ENCODE measurements at places on chromosomes 1 and 21.

- DNase-seq: no peak
These were observed 20.6 kb upstream of the KCNJ15 start for GRCh38 chr21:38236232-38236631.

GRCh38 chr1:194062962-194063361 lies 876.5 kb upstream of the B3GALT2 start:
- no peak for DNase-seq

GRCh38 chr1:232648316-232648715 lies 18.4 kb upstream of the SIPA1L2 start:
- DNase-seq: no peak

GRCh38 chr1:6859415-6860343 lies 74.4 kb downstream of the CAMTA1 start:
- no peak for DNase-seq

- DNase-seq: peak; percentile 14
These were observed 3.3 kb upstream of the CCDC28B start for GRCh38 chr1:32197074-32197473.

DNA sequence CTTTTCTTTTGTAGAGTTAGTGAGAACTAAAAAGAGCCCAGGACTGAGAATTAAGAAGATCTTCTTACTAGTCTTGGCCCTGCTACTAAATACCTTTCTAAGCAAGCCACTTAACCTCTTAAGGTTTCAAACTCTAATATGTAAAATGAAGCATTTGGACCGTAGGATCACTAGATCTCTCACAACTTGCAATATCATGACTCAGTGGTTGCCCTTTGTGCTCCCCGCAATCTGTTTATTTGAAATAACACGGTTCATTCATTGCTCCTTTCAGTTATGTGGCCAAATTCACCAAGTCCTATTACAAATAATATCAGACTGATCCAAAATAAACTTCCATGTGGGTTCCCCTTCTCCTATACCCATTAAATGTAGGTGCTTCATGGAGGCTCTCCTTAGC lies 10.8 kb downstream of the PALMD start:
- no peak for DNase-seq

DNA sequence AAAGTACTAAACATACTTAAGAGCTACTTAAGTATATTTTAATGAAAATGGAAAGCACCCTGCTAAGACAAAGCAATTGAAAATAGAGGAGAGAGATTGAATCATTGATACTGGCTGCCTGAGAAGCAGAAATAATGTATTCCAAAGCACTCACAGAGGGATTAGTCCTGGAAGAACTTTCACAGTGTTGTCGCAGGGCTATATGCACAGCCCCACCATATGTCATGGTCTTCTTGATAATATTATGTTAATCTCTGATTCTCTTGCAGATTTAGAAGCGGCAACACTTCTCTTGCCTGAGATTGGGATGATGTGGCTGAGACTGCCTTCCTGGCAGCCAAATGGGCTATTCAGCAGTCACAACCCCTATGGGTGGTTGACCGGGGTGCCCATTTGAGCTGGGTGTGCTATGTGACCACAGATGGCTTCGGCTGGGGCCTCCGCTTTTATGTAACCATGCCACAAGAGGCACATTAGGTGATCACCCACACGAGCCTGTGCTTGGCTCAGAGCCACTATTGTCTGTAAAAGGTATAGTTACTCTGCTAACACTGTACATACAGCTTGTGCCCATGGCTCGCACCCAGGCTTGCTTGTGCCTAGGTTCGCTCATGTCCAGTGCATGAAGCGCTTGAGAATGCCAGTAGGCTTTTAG lies 152.2 kb upstream of the SGIP1 start:
- no peak for DNase-seq

DNA sequence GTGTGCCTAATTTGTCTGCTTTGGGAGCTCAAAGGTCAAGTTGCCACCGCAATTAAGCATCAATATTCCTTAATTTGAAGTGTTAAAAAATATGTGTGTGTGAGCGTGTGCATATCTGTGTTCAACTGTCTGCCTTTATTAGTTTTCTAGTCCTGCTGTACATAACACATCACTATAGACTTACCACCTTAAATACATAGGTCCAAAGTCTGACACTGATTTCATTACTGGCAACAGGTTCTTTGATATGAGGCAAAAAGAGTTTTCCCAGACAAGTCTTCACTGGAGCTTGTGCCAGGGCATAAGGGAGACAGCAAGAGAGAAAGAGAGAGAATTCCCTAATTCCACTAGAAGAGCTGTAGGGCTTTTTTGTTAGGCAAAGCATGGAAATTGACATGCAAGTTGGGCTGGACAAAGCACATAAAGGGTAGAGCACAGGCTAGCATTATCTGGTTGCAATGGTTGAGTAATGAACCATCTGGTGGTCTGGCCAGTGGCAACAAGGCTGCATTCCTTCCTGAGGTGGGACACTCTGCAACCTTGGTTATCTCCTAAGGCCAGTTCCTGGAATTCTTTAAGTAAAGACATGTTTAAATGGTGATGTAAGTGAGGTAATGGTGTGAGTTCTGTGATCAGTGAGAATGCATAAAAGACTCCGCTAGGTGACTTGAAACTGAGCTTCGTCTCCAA lies 457.2 kb upstream of the ADAMTS5 start:
- no peak for DNase-seq

- peak; percentile 0 for DNase-seq
These were observed 109.7 kb upstream of the HP1BP3 start for GRCh38 chr1:20896826-20897225.

- peak; percentile 85 for DNase-seq
These were observed 974 bp upstream of the FNBP1L start for GRCh38 chr1:93446837-93447451.

DNA sequence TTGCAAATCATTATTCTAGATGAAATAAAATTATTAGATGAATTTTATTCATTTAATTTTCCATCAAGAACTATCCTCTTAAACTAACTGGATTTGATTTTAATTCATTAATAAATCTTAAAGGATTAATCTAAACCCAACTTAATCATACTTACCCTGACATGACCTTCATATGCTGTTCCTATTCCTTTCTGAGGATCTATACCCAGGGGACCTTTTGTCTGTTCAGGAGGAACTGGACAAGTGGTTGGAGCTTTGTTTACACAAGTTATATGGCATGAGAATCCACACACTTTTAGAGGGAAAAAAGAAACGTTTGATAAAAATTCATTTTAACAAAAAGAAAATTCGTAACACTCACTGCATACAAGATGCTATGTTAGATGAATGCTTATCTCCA lies 95.2 kb downstream of the COQ8A start:
- DNase-seq: peak; percentile 41

DNA sequence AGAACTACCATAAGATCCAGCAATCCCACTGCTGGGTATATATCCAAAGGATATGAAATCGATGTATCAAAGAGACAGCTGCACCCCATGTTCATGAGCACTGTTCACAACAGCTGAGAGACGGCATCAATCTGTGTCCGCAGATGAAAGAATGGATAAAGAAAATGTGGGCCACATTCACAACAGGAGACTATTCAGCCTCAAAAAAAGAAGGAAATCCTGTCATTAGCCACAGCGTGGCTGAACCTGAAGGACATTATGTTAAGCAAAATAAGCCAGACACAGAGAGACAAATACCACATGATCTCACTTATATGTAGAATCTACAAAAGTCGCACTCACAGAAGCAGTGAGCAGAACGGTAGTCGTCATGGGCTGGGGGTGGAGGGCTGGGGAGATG lies 99.2 kb upstream of the IFFO2 start:
- no peak for DNase-seq

DNA sequence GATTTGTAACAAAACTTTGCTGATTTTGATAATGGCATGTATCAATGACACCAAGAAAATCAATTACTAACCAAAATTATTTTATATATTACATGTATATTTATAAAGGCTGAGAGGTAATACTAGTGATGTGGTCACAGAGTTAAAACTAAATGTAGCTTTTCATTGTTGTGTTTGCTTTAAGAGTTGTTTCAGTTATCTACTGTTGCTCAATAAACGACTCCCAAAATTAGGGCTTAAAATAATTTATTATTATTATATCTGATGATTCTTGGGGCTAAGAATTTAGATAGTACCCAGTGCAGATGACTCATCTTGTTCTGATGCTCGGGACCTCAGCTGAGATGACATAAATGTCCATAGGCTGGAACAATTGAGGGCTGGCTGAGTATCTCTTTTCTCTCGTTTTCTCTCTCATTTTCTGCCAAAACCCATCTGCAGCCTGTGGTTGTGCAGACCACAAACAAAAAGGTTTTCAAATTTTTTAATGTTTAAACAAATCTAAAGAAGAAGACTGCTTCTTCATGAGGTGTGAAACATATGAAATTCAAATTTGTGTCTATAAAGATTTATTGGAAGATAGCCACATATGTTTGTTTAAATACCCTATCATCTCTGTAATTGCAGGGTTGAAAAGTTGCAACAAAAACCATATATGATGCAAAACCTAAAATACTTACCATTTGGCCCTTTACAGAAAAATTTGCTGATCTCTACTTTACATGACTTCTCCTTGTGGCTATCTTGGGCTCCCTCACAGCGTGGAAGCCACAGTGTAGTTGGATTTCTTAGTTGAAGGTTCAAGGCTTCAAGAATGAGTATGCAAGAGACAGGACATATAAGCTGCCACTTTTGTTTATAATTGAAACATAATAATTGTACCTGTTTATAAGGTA lies 14.8 kb upstream of the PTPRC start:
- DNase-seq: no peak

DNA sequence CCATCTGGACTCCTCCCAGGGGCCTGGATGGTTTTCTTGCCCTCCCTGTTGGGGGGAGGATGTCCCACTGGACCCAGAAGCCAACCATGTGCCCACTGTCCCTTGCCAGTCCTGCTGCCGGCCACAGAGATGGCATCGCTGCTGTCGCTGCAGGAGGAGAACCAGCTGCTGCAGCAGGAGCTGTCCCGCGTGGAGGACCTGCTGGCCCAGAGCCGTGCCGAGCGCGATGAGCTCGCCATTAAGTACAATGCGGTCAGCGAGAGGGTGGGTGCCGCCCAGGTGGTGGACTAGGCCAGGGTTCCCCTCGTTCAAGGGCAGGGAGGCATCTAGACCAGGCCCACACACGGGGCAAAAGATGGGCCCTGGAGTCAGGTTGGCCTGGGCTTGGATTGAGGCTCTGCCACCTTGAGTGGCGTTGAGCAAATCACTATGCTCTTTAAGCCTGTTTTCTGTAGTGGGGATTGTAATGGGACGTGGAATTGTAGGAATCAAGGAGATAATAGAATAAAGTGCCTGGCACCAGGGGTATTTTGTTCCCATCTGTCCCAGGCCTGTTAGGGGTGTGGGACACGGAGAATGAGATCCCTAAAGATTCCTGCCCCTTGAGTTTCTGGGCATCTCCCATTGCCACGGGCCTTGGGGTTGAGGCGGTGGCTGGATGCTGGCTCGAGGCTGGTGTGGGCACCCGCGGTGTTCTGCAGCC lies 2.6 kb downstream of the CROCC start:
- no peak for DNase-seq

DNA sequence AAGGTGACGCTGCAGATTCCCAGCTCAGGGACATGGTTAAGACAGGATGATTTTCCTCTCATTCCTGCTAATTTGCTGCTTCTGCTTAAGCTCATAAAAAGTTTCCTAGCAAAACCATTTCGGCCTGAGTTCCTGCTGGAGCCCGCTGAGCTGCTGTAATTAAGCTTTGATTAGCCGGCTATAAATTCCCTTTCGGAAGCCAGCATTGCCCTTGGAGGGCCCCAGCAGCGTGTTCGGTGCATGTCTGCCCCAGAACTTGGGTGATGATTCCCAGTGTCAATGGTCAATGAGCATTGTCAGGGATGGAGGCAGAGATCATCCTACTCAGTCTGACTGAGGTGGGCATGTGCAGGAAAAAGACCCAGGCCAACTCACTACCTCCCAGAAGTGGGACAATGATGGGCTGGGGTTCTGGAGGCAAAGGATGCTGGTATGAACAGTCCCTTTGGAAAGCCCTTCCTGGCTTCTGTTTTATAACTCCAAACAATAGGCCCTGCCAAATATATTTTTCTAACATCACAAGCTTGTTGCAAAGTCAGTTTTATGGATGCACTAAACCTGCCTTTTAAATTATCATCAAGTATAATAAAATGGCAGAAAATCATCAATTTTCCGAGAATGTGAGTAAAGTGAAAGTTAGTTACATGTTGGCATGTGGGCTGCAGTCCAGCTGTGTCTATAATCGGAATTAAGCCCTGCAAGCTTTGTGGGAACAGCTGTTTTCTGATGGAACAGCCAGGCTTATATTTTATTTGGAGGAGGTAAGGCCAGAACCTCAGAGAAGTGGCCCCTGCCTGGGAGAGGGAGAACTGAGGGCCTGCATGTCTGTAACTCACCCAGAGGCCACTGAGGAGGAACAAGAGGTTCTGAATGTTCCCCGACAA lies 257.1 kb downstream of the GRIK3 start:
- DNase-seq: no peak

- peak; percentile 89 for DNase-seq
These were observed 27.0 kb upstream of the PRELP start for GRCh38 chr1:203448521-203449061.

GRCh38 chr1:38476111-38476849 lies 383.3 kb downstream of the RRAGC start:
- DNase-seq: no peak

- DNase-seq: no peak
These were observed 55.3 kb upstream of the WASF2 start for GRCh38 chr1:27545271-27545670.

DNA sequence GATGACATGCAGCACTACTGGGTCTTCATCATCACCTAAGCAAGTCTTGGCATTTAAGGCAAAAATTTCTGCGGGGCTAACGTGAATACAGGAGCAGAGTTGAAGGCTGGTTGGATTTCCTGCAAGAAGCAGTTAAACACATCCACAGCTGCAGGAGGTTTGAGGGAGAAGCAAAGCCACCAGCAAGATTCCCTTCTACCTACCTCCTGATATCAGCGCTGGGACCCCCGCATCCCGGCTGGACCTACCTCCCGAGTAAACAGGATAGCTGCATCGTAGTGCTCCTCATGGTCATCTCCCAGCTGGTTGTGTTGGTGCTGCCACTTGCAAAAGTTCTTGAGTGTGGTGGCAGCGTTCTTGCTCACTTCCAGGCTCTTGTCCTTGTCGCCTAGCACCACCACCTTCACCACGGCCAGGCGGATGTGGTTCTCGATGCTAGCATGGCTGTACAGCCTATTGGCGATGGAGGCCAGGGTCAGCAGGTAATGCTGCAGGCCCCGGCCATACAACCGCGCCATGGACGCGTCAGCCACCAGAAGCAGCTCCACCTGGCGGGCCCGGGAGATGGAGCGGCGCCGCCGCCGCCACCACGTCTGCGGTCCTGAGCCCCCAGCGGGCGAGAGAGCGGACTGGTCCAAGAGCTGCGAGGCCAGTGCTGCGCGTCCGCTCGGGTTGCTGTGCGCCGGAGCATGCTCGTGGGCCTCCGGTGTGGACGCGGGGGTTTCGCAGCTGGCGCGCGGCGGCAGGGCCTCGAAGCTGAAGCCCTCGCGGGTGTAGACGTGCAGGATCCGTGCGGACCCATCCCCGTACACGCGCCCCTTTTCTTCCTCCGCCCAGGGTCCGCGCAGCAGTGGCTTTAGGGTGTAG lies 1.6 kb downstream of the ADAMTS5 start:
- DNase-seq: no peak

- no peak for DNase-seq
These were observed 16.6 kb upstream of the GFI1 start for GRCh38 chr1:92503043-92503925.
